ENCODE measurements at places on chromosomes 1 and 21.

DNA sequence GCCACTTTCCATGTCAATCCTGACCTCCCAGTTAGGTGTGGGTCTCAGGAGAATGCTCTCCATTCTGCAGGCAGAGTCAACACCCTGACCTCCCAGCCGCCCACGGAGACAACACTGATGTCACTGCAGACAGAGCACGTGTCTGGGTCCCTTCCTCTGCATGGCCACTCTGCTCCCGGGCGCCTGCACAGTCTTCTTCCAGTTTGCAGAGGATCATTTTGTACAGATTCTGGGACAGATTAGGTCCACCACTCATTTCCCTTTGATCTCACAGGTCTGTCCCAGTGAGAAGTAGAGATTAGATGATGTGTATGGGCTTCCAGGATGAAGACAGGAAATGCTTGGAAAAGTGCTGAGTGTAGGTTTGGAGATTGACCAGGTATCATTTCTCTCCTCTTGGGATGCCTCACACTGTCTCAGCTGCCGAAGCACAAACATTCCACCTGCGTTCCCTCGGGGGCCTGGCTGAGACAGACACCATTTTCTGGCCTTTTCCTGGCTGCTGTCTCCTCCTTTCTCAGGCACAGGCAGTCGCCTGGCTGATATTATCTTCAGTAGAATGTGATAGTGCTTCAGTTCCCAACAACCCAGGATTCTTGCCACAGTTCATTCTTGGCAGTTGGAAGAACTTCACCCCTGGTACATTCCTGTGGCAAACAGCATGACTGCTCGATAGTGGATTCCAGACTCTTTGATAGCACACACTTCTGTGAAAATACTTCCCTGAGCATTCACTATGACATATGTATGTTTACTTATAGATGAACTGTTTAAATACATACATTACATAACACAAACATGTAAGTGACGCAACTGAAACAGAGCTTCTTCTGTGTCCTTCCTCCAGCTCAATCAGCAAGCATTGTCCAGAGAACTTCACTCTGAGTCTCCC lies 7.9 kb downstream of the MYBPHL start:
- peak; percentile 34 for DNase-seq

- DNase-seq: no peak
Observed at GRCh38 chr1:246725191-246725590, 982 bp downstream of the SCCPDH start.

GRCh38 chr1:156698995-156699394 lies 6.4 kb downstream of the CRABP2 start:
- DNase-seq: no peak

DNA sequence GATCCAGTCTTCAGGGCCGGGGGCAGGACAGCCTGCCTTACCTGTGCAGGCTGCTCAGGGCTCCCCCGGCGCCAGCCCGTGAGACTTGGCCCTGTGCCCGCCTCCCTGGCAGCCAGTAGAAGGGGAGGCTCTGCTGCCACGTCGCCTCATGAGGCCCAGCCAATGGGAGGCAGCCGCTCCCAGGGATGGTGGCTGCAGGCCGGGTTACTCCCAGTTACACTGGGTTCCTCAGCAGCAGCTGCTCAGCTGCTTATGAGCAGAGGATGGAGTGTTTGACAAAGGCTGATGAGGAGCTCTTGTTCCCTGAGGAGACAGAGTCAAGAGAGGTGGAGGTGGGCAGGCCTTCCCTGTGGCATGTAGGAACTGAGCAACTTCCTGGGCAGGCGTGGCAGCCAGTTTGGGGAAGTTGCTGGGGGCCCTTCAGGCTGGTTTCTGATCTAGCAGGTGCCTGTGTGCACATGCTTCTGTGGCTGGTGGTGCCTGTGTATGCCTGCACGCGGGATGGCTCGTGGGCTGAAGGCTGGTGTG lies 5.5 kb downstream of the MFSD2A start:
- no peak for DNase-seq

DNA sequence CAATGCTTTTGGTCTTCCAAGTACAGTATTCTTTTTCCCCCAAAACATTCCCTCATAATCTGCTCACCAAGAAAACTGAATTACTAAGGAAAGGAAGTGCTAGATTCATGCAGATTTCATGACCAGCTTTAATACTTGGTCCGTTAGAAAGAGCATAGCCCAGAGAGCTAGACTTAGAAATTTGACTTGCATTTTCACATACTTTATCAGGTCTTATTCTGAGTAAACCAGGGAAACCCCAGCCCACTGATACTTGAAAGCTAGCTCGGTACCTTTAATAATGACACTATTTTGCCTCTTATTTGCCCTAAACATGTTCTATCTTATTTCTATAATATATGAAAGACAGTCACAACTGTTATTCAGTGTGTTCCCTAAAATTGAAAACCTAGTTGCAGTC lies 204.5 kb downstream of the TTLL7 start:
- DNase-seq: no peak

DNA sequence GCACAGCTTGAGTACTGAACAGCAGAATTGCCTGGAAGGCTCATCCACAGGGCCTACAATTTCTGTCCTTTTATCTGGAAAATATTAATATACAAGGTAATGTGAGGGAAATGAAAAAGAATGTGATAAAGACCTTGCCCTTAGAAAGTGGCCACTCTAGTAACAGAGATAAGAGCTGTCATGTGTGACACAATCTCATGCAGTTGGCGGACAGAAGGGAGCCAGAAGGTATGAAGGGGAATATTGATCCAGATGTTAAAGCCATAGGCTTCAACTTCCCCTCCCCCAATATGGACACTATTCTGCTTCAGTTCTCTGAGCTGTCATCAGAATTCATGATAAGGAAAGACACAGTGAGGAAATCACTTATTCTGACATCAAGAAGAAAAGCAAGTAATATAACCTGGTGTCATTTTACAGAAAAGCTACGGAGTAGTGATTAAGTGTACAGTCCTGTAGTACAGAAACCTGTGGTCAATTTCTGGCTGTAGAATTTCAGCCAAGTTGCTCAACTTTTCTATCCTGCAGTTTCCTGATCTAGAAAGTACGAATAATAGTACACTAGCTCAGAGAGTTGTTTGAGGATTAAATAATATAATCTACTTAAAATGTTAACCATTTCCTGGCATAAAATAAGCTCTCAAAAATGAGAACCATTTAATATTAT lies 572.1 kb downstream of the DPYD start:
- DNase-seq: no peak

DNA sequence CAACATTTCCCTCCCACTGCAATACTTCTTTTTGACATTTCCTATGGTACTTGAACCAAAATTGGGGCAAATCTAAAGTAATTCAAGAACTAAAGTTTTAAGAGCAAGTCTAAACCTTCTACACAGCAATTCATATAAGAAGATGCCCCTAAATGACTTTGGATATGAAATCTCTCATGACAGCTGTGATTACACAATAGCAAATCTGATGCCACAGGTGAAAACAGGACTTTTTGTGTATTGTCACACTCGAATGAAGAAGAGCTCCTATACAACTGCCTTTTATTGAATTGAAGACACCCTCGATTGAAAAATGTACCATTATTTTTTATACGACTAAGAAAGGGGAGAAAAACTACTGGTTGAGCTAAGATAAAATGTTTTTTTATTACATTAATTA lies 59.6 kb upstream of the DYNLT5 start:
- no peak for DNase-seq

DNA sequence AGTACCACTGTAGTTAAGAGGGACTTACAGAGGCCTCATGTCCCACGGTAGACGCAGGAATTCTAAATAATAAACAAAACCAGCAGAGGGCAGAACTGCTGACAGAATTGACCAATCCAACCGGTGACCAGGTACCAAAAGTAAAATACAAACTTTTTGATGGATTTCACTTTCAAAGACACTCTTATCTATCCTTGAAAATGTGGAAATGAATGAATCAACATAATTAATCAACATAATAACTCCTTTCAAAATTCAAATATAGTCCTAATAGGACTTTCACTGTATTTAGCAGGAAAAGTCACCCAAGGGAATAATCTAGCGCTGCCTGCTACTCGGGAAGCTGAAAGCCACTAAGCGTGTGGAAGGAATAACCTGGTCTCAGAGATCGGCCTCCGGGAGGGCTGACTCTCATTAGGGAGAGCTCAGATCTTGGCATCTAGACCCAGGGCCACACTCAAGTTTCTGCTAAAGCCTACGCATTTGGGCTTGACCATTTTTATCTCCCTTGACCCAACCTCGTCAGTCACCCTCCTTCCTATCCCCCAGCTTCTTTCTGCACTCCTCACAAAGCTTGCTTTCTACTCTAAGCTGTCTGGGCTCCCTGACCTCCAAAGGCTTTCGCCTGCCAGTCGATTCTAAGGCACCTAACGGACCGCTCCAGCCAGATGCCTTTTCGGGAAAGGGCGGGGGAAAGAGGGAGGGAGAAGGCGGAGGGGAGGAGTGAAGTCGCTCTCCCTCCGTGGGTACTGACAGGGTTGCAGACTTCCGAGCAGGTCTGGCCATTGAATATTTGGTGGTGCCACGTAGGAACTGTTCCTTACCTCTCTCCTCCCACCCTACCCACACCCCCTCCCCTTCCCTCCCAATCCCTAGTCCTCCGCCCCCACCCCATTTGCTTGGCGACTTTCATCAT lies 1.6 kb downstream of the COL11A1 start:
- DNase-seq: no peak

DNA sequence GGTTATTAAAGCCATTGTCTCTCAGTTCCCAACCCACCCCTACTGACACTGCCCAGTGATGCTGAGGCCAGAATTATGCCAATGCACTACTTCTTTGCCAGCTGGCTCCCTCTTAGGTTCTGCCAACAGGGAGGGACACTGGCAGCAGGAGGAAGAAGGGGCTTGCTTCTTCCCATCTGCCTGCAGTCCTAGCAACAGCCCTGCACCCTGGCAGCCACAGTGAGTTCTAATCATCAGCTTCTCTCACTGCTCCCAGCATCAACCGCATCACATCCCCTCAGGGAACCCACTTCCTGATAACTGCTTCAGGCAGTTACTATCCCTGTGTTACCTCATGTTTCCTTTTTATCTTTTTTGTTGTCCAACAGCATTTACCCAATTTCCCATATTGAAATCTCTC lies 86.2 kb downstream of the UBR4 start:
- DNase-seq: no peak

DNA sequence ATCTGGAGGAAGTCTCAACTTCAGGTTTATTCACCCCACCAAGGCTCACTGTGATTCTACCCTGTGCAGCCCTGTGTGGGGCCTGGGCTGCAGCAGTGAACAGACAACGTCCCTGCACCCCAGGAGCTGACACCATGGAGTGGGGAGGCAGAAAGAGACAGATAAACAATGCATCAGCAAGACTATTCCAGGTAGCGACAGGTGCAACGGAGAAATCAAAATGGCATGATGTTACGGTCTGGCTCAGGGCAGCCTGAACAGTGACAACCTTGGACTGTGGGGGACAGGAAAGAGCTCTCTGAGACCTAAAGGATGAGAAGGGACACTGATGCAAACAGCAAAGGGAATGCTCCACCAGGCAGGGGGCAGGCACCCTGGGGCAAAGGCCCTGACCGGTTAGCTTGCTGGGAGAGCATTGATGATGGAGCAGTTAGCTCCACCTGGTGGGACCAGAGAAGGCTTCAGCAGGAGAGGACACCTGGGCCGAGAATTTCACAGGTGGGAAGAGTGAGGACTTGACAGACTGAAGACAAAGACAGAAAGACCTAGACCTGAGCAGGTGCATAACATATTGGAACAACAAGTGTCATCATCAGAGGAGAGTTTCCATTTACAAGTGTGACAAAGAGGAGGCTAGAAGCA lies 589.9 kb downstream of the MATN1 start:
- no peak for DNase-seq
